Heart left ventricle (tissue), 16 donors: ENCODE measurements at places on chromosomes 16 and 17. TPM values are rescaled to one million over a fixed set of nuclear protein-coding genes. Genes with fewer than 3 reads are reported as not detected.
A peak's percentile ranks its signal among the peaks of the same experiment; 100 is the strongest.

DNA sequence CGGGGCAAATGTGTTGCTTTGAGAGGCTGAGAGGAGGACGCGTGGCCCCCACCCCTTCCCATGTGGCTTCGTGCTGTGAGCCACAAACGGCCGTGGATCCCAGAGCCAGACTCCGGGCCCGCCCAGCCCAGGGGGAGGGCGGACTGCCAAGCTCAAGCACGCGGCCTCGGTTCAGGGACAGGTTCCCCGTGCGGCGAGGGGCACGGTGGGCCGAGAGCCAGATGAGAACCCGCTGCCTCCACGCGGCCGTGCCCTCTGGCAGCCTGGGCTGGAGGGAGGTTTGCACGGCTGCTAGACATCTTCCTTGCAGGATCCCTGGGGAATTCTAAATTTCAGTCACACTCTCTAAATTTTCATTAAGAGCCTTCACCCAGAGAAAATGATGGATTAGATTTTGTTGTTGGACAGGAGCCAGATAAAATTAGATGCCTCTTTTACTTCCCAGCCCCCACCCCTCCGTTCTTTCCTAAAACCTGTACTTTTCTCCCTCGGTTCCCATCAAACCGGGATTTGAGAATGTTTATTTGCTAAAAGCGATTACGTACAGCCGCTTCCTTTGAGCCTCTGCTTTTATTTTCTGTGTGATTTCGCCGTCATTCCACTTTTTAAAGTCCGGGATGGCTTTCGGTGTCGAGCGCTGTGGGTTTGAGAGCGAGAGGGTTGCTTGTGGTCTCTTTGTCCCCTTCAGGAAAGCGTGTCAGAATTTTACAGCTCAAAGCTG lies 25.0 kb upstream of the GNG13 start:
- DNase-seq, result no peak

GRCh38 chr16:54431997-54432896 lies 145.7 kb upstream of the IRX3 start:
- no peak for DNase-seq

DNA sequence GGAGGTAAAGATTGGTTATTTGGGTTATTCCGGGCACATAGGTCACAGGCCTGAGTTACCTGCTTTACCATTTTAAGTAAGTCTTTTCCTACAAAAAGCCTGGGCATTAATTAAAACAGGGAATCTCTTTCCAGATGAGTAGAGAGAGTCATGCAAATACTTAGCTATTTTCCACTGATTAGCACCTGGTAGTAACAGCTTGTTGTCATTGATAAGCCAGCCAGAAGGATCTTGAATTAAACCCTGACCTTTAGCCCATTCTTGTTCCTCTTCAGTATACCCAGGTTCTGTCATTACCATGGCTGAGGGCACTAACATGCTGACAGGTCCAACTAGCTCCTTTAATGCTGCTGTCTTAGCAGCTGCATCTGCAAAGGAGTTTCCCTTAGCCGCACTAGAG lies 44.4 kb upstream of the ARL4D start:
- no peak for DNase-seq

GRCh38 chr17:72158895-72159885 lies 38.4 kb downstream of the SOX9 start:
- DNase-seq, result peak; percentile 43

DNA sequence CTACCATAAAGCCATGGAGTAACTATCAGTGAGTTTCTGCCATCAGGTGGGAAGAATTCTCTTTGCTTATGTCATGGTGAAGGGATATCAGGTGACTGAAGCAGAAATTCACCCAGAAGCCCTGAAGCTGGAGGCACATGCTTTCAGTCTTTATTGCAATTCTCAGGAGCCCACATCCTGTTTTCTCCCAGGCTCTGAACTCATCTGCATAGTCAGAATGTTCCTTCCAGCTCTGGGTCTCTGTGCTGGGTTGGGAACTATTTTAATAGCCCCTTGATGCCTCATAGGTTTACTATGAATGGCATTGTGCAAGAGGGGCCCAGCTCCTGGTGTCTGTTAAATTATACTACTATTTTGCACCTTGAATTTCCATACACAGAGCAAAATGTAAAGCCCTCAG lies 198.4 kb upstream of the SOX9 start:
- DNase-seq, result no peak

DNA sequence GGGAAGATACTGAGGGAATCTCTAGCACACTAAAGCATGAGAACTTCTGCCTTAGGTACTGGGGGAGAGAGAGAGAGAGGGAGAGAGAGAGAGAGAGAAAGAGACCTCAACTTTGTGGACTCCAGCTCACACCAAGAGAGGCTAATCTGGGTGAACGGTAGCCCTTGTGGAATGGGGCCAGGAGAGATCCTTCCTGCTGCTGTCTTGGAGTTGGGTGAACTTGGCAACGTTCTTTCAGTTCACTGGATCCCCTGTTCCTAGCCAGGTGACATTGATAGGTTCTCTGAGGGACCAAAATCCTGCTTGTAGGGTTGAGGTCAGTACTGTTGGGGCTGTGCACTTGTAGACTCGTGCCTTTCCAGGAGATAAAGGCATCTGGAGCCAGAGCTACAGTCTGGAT lies 26.5 kb upstream of the WFIKKN2 start:
- DNase-seq, result no peak

GRCh38 chr17:62094175-62094574 lies 29.1 kb upstream of the MED13 start:
- DNase-seq, result no peak

DNA sequence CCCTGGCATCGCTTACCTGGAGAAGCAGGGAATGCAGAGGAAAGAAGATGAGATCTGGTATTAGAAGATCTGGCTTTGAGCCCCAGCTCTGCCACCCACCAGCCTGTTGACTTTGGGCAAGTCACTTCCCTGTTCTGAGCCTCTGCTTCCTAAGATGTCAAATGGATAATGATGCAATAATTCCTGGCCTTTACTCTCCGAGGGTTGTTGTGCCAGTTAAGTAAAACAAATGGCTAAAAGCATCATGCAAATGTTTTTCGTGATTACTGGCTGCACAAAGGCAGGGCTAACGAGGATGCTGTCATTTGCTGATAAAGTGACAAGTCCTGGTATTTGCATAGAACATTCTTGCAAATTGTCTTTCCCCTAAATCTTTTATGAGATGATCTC lies 1.3 kb upstream of the ZNF821 start:
- no peak for DNase-seq

- no peak for DNase-seq
These were observed 44.6 kb downstream of the STX8 start for GRCh38 chr17:9531034-9531433.

DNA sequence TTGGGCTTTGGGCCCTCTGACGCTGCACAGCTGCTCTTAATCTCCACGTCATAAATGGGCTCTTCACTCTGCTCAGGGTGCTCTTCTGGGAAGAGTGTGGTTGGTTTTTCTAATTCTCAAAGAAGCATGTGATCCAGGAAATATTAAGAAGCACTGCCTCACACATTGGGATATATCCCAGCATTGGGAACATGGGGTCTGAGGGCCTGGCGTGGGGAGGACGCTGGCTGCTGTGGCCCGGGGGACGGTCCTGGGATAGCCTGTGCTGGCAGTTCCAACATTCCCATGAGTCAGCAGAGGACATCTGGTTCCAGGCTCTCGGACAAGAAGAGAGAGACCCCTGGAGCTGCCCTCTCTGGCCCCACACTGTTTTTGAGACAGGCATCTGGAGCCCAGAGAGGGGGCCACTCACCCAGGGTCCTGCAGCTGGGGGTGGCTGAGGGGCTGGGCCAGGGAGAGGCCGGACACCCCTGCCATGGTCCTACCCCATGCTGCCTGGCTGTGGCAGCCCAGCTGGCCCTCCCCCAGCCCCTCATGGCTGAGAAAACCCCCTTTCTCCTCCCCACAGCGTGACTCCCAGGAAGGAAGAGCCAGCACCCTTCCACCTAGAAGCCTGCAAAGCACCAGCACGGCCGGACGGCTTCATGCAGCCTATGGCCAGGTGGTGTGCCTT lies 58.8 kb downstream of the NT5M start:
- DNase-seq, result peak; percentile 72

DNA sequence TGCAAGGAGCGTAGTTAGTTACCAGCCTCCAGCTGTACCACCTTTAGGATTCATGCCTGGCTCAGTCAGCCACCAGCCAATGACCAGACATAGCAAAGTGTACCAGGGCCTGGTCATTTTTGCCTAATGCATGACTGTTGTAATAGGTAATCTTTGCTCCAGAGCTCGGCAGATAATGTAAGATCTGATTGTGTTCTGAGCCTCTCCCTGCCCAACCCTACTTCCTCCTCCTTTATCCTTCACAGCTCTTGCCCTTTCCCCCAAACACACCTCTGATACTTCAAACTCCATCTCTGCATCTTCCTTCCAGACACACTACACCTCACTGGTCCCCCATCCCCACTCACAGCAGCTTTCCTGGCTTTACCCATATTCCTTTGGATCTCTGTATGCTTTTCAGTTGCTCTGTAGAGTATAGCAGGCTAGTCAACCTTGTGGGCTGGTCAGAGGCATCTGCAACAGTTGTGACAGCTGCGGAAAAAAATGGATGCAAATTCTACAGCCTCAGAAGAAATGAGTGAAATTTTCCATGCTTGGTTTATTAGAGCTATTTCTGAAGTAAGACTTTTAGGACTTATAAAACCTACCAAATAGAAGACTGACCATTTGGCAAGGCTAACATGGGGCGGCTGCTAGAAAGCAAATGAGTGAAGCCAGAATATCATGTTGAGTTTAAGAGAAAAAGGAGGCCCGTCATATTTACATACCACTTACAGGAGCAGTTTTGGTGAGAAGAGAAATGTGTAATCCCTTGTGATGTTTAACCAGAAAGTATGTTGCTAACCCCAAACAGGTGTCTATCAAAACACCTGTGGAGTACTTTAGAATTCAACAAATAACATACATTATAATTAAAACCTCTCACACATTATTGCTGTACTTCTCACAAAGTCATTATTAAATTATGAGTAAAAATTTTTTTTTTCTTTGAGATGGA lies 19.9 kb upstream of the C16orf87 start:
- no peak for DNase-seq

DNA sequence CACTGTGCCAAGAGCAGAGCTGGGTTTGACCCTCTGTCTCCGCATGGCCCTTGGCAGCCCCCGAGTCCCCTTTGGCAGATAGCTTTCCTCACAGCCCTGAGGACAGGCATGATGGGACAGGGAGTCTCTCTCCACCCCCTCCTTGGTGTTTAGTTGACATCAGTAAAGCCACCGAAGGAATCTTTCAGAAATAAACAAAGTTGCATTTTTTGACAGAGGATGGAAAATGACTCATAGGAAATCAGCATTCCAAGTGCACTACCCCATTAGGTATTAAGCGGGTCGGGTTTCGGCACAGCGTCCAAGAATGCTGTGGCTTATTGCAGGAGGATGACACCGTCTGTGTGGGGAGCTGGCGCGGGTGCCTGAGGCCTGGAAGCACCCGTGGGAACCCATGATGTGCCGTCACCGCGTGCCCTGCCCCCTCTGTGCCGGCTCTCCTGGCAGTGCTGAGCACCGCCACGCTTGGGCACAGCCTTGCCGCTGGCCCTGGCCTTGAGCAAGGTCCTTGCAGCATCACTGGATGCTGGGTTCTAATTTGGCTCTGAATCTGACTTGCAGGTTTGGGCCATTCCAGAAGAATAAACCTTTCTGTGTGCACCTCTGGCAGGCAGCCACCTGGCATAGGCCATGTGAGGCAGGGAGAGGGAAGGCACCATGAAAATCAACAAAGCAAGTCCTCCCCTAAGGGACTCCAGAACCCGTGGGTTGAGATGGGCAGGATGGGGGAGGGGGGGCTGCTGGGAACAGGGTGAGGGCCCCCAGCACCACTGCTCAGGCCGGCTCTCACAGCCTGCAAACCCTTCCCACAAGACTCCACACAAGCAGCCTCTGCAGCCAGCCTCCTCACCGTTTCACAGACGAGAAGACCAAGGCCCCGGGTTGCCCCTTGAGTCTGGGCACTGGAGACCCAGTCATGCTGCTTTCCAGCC lies 50.5 kb upstream of the ZNF469 start:
- no peak for DNase-seq

- DNase-seq, result no peak
These were observed 7.3 kb downstream of the SYCE1L start for GRCh38 chr16:77206533-77206932.

DNA sequence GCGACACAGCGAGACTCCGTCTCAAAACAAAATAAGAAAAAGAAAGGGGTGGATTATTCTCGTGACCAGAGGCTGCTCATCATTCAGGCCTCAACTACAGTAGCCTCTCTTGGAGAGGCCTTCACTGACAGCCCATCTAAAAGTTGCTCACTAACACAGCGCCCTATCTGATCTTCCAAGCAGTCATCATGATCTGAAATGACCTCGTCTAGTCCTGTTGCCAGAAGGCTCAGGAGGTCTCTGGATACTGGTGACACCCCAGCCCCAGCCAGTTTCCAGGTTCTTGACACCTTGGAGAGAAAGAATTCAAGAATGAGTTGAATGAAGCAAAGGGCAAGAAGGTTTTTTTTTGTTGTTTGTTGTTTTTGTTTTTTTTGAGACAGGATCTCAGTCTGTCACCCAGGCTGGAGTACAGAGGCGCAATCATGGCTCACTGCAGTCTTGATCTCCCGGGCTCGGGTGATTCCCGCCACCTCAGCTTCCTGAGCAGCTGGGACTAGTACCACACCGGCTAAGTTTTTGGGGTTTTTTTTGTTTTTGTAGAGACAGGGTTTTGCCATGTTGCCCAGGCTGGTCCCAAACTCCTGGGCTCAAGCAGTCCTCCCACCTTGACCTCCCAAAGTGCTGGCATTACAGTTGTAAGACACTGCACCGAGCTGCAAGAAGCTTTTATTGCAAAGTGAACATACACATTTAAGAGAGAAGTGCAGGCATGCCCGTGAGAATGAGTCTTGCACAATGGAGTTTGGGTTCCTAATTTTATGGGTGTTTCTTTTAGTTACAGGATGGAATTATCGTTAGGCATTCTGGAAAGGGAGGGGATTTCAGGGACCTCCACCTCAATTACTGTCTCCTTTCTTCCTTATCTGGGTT lies 2.7 kb upstream of the ZC3H7A start:
- DNase-seq, result no peak

DNA sequence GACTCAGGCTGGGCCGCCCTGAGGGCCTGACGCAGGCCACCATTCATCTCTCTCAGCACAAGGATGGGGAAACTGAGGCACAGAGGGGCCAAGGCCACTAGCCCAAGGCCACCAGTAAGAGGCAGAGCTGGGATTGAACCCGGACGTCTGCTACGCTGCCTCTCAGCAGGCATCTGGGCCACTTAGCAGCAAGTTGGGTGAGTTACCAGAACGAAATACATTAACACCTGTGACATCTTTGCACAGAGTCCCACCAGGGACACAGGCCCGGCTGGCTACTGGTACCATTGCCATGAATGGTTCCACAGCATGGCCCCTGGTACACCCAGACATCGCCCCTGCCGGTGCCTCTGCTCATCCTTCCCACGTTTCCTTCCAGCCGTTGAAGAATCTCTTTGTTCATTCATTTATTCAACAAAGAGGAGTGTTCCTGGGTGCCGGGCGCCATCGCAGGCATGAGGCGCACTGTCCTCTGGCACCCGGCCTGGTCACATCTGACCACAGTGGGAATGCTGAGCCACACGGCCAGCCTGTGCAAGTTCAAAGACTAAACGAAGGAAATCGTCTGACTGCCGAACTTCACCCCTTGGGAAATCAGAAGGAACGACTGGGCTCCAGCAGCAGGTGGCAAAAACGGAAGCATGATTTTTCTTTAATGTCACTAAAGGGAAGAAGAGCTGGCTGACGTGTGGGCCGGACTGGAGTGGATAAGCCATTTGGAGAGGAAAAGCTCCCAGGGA lies 7.4 kb upstream of the ZNF469 start:
- DNase-seq, result peak; percentile 5

FNDC8 gene
- not detected for total RNA-seq

KRT14 gene
- total RNA-seq, result not detected

EPN3 gene
- 15.0 TPM for total RNA-seq

KRT16 gene
- total RNA-seq, result not detected
